ENCODE measurements at places on chromosomes 7 and 10.
A peak's percentile ranks its signal among the peaks of the same experiment; 100 is the strongest.

GRCh38 chr10:88538048-88538447 is 45.1 kb downstream of the RNLS start:
- DNase-seq = no peak

DNA sequence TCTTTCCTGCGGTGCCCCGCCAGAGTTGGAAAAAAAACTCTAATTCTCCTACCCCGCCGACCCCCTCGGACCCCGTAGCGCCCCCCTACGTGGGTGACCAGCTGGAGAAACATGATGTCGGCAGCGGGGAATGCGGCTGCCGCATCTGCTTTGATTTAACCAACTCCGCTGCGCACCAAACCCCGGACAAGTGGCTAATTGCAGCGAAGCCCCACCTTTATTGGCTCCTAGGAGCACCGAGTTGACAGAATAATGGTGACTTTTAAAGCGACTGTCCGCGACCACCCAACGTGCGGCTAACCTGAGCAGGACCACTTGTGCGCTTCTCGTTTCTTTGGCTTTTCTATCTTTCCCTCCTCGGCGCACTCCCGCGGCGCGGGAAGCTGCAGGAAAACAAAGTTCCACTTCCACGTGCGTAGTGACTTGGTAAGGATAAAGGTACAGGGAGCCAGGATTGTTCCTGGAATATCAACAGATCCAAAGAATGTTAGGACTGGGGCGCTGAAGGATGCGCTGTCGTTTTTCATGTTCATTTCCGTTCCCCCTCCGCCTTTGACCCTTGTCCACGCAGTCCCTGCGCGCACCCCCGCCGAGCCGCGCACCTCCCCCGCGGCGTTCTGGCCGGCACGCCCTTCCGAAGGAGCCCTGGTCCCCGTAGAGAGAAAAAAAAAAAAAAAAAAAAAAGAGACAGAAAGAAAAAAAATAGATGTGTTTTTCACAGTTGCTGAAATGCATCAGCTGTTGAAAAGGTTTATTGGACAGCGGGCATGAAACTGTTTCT is 1.4 kb downstream of the WNT16 start:
- DNase-seq = no peak

DNA sequence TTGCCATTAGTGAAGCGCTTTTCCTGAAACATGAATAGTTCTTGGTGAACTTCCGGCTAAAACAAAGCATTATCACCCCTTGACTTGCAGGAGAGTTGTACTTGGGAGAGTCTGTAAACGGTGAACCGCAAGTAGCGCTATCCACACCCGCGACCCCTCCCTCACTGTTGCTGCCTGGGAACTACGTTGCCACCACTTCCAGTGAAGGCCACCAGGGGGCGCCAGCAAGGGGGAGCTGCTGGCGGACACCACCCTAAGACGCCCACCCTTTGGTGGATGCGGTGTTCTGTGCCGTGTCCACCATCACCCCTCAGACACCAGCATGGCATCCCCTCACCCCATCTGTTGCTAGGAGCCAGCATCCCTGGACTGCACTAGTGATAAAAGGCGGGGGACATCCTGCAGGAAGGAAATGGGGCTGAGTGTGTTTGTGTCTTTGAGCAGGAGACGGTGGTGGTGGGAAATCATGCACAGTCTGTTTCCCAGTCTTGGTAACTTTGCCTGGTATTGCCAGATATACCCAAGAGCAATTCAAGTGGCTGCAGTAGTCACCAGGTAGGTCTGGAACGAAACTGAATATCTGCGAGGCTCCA is 298.2 kb downstream of the FRMD4A start:
- DNase-seq = peak; percentile 39

DNA sequence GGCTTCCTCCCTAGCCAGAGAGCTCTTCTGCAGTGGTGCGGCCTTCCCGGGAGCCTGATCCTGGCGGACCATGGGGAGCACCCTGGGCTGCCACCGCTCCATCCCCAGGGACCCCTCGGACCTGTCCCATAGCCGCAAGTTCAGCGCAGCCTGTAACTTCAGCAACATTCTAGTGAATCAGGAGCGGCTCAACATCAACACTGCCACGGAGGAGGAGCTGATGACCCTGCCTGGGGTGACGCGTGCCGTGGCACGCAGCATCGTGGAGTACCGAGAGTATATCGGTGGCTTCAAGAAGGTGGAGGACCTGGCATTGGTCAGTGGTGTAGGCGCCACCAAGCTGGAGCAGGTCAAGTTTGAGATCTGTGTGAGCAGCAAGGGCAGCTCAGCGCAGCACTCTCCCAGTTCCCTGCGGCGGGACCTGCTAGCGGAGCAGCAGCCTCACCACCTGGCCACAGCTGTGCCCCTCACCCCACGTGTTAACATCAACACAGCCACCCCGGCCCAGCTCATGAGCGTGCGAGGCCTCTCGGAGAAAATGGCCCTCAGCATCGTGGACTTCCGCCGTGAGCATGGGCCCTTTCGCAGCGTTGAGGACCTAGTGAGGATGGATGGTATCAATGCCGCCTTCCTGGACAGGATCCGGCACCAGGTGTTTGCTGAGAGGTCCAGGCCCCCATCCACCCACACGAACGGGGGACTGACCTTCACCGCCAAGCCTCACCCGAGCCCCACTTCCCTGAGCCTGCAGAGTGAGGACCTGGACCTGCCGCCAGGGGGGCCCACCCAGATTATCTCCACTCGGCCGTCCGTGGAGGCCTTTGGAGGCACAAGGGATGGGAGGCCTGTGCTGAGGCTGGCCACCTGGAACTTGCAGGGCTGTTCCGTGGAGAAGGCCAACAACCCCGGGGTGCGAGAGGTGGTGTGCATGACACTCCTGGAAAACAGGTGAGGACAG is 1.5 kb downstream of the EEPD1 start:
- no peak for DNase-seq

GRCh38 chr10:3464760-3465405 is 292.3 kb upstream of the PITRM1 start:
- no peak for DNase-seq

DNA sequence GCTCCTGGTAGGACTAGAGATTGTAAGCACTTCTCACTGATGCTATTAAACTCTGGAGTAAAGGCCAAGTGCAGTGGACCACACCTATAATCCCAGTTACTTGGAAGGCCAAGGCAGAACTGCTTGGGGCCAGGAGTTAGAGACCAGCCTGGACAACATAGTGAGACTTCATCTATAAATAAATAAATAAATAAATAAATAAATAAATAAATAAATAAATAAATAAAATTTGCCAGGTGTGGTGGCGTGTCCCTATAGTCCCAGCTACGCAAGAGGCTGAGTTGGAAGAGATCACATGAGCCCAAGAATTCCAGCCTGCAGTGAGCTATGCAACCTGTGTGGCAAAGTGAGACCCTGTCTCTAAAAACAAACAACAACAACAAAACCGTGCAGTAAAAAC is 1475.7 kb downstream of the REEP3 start:
- no peak for DNase-seq

- DNase-seq = no peak
Observed at GRCh38 chr10:62648921-62649320, 155.6 kb upstream of the ADO start.

DNA sequence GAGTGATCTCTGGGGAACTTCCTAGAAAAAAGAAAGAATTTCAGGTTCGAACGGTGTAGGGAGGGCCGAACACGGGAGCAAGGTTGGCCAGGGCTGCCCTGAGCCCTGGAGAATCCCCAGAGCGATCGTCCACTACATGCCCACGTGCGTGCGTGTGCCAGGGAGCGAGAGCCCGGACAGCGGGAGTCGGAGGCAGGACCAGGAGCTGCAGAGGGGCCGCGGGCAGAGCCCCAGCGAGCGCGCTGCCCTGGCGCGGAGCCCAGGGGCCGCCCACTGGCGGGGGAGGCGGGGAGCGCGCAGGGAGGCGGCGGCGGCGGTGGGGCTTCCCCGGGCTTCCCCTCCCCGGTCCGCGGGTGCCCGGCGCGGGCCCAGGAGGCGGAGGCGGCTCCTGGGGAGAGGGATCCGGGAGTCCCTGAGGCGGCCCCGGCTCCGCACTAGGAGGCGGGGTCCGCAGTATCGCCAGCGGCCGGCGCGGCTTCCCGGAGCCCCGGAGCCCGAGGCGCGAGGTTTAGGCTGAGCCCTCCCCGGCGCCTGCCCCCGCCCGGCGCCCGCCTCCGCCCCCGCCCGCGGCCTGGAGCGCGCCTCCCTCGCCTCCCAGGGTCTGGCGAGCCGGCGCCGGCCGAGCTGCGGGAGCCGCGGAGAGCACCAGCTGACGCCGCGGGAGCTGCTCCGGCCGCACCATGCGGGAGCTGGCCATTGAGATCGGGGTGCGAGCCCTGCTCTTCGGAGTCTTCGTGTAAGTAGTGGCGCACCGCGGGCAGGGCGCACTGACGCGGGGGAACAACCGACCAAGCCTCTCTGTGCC is at the start of gene PLPP4:
Gene PLPP4, plus strand, starts transcription at position 602 of the 805 bp plus-strand sequence. Its CDS starts 79 bp downstream, at position 681.
- DNase-seq = no peak

DNA sequence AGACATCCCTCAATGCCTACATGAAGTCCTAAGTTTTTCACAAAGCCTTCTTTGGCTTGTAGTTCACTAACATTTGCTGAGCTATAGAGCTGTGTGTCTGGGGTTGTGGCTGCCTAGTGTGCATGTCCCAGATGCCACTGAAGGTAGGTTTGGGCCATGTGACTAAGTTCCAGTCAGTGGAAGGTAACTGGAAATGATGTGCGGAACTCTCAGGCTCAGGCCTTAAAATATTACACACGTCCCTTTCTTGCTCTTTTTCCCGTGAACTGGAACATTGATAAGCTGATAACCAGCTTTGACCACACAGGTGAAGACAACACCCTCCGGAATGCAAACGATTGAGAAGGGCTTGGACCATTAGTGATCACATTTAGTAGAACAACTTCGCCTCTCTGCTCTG is 358.1 kb downstream of the GATA3 start:
- DNase-seq = no peak

GRCh38 chr10:119177708-119178371 is 772 bp downstream of the PRDX3 start:
- DNase-seq = no peak

DNA sequence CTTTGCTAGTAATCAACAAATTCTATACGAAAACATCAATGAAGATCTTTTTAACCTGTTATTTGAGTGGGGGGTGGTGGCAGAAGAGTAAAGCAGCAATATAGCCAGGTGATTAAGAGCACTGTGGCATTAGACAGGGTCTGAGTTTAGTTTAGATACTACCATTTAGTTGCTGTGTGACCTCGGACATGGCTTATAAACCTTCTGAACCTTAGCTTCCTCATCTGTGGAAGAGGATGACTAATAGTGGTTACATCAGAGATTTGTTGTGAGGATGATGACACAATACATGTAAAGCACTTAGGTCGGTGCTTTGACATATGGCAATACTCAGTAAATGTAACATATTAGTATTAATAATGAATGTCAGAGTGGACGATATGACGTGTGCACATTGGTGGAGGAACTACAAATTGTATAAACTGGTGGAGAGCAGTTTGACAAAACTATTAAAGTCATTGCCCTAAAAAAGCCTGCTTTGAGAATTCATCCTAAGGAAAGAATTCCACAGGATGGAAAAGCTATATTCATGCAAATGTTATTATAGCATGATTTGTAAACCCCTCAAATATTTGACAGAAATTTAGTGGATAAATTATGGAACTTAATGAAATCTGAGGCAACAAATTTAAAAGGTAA is 24.3 kb downstream of the SPAG6 start:
- DNase-seq = no peak

- DNase-seq = no peak
Observed at GRCh38 chr7:148750442-148751355, 52.0 kb downstream of the CUL1 start.

GRCh38 chr10:60798031-60798430 is 19.8 kb downstream of the CDK1 start:
- DNase-seq = no peak

DNA sequence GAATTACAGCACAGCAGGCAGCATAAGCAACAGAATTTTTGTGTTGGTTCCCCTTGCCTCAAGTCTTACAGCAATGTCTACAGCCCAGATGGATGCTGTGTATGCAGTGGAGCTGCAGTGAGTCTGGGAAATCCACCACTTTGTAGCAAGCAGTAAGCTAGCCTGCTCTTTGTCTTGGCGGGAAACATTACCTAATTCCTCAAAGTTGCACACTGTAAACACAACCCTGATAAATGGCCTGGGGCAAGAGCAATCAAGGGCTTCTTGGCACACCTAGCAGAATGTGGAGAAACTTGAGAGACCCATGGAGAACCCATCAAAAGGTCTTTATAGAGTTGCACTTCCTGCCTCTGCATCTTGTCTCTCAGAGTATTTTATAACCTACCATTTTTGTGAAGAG is 102.0 kb upstream of the FOXP2 start:
- DNase-seq = no peak

DNA sequence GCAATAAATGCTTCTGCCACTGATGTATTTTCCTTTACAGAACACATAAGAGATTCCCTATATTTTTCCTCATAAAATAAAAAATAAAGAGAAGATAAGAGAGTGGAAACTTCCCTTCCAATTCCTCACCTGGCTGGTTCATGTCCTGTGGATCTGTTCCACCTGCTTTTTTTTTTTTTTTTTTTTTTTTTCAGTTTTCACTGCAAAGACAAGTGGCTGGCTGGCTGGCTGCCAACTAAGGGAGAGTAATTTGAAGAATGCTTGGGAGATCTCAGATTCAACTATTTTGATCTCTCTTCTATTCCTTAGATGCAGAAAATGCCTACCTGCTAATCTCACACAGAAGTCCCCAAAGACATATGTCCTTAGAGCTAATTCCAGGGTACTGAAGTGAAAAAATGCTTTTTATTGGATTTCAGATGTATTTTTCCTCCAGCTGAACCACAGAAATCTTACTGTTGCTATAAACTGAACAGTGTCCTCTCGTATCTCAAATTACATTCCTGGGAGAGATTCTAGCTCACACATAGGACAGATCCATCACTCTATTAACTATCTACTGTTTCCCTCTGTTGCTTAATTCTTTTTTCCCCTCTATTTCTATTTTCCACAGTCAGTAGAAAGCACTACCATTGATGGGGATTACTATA is 120.8 kb downstream of the NRCAM start:
- DNase-seq = no peak

DNA sequence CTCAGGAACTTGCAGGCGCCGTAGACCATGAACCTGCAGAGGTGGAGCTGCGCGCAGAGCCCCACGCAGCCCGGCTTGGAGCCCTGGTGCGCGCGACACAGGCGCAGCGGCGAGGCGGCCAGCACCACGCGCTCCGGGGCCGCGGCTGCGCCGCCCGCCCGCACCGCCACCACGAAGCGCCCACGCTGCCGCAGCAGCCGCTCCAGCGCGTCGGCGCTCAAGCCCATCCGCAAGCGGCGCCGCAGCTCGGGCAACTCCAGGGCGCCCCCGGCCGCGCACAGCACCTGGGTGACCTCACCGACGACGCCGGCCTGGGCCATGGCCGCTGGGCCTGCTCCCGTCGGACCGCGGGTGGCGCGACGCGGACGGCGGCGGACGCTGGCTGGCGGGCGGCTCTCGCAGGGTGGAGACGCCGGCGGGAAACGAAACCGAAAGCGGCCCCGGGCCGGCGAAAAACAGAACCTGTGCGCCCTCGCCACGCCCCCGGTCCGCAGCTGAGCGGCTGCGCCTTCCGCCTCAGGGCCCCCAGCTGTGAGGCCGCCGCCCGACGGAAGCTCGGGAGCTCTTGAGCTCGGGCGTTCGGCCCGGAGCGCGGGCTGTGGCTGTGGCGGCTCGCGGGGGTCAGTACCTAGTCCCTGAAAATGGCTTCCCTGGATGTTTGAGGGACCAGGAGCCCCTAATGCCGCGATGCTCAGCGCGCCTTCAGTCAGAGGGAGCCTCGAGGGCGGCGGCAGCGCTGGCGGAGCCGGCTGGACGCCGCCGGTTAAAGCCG is at the start of gene PARP12:
Gene PARP12, minus strand, starts transcription at position 424 of the 772 bp plus-strand sequence. Its CDS starts 104 bp downstream, at position 320.
- DNase-seq = peak; percentile 84

- DNase-seq = no peak
Observed at GRCh38 chr10:65358565-65358964, 1567.3 kb upstream of the LRRTM3 start.

- DNase-seq = no peak
Observed at GRCh38 chr10:92290076-92290836, 622 bp downstream of the CPEB3 start.

GRCh38 chr7:42097752-42098151 is 139.3 kb downstream of the GLI3 start:
- DNase-seq = no peak

Measured in activated T-cell treated with anti-CD3 and anti-CD28 coated beads for 48 hours (primary cell).